Endothelial cell of umbilical vein (primary cell): ENCODE measurements at places on chromosomes 7 and 10.

DNA sequence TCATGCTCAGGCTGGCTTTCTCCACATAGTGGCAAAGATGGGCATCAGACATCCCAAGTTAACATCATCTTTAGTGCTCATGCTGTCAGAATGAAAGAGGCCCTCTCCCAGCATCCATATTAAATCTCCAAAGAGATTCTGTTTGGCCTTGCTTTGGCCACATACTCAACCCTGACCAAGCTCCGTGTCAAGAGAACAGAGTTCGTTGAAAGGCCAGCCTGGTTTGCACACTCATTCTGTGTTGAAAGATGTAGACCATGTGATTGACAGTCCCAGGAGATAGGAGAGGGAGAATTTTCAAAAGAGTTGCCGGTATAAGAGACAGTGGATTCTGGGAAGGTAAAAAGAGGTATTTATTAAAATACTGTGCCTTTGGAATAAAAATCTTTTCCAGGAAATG lies 19.7 kb downstream of the MET start:
- DNase-seq: no peak

GRCh38 chr7:104196161-104196560 lies 11.7 kb downstream of the ORC5 start:
- DNase-seq: peak; percentile 74

GRCh38 chr10:70843333-70843732 lies 27.6 kb downstream of the SGPL1 start:
- DNase-seq: no peak

- DNase-seq: no peak
Measured at GRCh38 chr10:101558204-101558603, 29.9 kb downstream of the POLL start.

GRCh38 chr7:56097700-56098099 lies 4.9 kb upstream of the PHKG1 start:
- DNase-seq: peak; percentile 15

DNA sequence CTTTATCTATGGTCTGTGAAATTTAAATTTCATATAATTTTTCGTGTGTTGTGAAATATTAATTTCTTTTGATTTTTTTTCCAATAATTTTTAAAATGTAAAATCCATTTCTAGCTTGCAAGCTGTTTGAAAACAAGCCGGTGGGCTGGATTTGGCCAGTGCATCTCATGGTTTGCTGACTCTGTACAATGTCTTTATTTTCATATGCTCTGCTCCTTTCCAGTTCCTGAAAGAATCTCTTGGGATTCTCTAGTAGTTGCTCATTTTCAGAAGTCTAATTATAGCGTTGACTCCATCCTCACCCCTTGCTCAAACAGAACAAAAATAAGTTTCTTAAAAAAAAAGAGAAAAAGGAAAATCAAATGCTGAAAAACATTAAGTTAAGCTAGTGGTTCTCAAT lies 21.4 kb downstream of the UBN2 start:
- DNase-seq: no peak

- DNase-seq: no peak
Measured at GRCh38 chr7:726854-727103, 280 bp downstream of the DNAAF5 start.

GRCh38 chr7:151727579-151728285 lies 149.2 kb downstream of the PRKAG2 start:
- DNase-seq: peak; percentile 87

- no peak for DNase-seq
Measured at GRCh38 chr7:51827631-51828030, 511.0 kb upstream of the COBL start.

- no peak for DNase-seq
Measured at GRCh38 chr10:17085011-17085725, 44.4 kb downstream of the CUBN start.

GRCh38 chr10:50361946-50362345 lies 110.6 kb upstream of the ASAH2 start:
- DNase-seq: no peak

- DNase-seq: no peak
Measured at GRCh38 chr7:135193615-135194081, 17.7 kb downstream of the WDR91 start.

- peak; percentile 33 for DNase-seq
Measured at GRCh38 chr10:88791924-88792323, 10.6 kb upstream of the LIPM start.

DNA sequence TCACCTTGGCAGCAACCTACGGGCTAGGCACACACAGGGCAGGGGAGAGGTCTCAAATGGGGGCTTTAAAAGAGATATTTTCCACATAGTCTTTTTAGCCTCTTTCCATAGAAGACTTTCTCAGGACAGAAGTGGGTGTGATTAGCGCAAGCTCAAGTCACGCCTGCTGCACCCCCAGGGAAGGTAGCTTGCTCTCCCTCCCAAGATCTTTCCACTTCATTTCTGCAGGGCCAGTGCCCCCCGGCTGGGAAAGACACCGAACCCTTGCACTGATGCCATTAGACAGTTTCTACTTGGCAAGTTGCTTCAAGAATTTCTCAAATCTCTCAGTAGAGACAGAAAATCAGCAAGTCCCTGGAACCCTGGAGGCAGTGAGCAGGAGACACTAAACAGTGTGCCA lies 19.4 kb downstream of the CHST15 start:
- no peak for DNase-seq

- DNase-seq: no peak
Measured at GRCh38 chr10:30606313-30606712, 23.2 kb downstream of the LYZL2 start.

DNA sequence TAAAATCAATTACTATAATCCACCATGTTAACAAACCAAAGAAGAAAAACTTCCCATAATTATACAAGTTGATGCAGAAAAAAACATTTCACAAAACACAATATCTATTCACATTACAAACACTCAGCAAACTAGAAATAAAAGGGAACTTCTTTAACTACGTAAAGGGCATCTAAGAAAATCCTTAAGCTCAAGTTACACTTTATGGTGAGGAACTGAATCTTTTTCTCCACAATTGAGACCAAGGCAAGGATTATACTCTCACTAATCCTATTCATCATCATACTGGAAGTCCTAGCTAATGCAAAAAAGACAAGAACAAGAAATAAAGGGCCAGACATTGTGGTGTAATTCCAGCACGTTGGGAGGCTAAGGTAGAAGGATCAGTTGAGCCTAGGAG lies 159.9 kb downstream of the ZNF365 start:
- DNase-seq: no peak

- peak; percentile 49 for DNase-seq
Measured at GRCh38 chr10:53537508-53537907, 764.9 kb upstream of the MBL2 start.

DNA sequence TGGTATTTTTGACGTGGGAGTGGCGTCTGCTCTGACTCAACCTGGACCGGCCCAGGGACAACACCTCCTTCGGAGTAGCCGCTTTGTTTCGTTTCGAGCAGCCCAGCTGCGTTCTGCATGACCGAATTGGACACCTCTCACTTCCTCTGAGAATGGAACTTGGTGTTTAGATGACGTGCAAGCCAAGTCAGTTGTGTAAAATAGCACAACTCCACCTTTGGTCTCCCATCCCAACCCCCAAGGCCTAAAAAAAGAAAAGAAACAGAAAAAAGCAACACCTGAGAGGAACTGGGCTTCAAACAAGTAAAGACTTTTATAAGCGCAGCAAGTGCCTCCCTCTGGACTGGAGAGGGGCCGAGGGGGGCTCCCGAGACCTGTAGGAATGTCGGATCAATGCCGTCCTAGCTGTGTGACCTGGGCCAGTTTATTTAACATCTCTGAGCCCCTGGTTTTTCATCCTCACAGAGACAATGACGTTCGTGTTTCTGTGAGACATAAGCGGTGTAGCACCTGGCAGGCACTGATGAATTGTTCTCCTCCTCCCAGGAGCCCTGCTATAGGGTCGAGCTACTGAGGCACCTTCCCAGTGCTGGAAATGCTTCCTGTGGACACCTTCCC lies 52.0 kb upstream of the SMNDC1 start:
- no peak for DNase-seq

DNA sequence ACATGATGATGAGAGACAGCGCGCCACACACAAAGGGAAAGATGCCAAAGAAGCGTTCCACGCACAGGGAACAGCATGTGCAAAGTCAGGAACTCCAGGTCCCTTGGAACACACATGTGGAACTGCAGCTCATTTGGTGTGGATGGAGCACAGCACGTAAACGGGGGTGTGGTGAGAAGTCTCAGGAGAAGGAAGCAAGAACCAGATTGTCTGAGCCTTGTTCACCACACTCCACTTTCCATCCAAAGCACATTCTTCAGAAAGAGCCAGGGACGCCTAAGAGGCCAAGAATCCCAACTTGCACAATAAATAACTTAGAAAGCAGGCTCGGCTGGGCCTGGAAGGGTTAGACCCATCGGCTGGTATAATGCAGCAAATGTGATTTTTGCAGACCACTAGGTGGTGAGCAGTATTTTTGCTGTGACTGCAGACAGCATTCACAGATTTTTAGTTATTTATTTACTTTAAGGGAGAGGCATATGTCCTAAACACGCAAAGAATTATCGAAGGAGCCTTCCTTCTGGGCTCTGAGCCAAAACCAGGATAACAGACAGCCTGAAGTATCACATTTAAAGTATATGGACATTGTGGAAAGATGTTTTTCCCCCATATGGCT lies 27.9 kb upstream of the ASCC1 start:
- DNase-seq: peak; percentile 48

DNA sequence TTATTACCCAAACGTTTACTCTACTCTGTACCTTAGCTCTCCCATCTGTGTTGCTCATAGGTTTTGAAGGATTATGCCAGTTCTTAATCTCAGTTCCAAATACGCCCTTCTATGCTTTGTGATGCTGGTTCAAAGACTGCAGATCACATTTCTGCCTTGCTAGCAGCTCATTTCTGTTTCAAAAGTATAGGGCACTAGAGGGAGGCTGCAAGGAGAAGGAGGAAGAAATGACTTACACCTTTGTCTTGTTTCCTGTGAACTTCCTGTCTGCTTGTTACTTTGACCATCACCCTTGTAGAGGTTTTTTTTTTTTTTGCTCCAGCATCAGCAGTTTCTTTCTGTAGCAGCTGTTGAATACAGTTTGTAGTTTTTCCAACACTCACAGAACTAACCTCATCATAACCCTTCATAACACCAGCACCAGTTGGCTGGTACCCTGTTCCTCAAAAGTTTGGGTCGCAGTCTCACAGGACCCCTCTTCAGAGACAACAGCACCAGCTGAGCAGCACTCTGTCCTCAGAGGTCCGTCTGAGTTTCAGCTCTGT lies 16.5 kb downstream of the SLK start:
- peak; percentile 57 for DNase-seq

DNA sequence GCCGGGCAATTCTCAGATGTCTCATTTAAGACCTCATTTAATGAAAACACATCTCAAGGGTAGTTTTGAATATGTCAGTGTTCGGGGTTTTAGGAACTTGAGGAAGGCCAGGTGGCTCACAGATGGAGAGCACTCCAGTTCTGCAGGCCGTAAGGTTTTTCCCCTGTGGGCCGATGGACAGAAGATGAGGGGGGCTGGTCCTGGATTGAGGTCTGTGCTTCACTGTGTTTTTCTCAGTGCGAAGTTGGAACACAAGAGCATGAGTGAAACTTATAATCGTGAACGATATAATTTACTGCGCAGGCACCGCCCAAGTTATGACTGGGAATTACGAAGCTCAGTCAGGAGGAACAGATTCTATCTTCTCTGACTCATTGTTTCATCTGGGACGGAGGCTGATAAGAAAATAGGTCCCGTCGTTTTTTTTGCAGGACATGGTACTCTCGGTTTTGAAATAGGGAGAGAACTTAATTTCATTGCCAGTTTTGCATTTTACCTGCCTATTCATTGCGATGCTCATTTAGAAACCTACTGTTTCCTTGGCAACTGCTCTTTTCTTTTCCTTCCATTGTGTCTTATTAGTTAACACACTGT lies 591.0 kb upstream of the PFKP start:
- no peak for DNase-seq

GRCh38 chr7:44105832-44106231 lies 1.7 kb downstream of the AEBP1 start:
- no peak for DNase-seq

DNA sequence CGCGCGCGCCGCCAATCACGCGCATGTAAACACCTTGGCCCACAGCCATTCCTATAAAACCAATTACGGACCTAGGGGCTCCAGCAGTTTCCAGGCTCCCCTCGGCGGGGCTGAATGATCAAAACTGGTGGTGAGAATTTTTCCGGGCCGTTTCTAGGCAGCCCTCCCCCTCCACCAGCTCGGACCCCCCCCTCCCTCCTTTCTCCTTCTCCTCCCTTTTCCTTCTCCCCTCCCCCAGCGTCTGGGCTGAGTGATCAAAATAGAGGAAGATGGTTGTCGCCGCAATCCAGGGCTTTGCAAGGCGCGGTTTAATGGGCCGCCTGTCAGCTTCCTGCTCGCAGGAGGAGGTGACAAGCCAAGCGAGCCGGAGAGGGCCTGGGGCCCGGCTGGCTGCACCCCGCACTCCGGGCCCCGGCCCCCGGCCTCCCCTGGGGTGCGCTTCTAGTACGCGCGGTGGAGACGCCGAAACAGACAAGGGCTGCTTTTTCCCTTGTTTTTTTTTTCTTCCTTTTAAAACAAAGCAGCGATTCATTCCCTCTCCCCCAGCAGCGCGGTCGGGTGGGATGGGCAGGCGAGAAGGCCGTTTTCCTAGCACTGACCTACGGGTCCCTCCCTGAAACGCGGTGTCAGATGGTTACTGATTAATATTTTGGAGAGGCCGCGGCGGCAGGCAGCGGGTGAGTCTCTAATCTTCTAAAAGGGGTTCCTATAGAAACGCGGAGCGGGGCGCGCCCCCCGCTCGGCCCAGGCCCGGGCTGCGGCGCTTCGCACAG lies 528 bp upstream of the TNRC18 start:
- peak; percentile 98 for DNase-seq

GRCh38 chr7:112398534-112398933 lies 51.7 kb upstream of the IFRD1 start:
- DNase-seq: no peak

DNA sequence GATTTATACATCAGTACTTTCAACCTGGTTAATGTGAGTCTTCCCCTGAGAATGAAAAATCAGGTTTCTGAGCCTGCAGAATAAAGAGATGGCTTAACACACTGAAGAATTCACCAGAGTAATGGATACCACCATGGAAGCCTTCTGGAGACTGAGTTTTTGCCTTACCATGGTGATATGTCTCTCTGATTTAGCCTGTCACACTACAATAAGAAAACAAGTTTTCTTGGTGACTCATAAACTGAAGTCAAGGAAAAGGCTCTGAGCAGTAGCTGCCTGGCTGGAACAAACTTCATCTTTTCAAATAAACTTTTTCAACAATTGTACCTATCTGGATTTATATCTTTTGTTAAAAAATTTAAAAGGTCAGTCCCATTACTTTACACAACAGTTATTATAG lies 229.0 kb downstream of the PRPF18 start:
- peak; percentile 77 for DNase-seq
